ENCODE measurements at places on chromosomes 11 and 22.
A peak's percentile ranks its signal among the peaks of the same experiment; 100 is the strongest.

GRCh38 chr11:126996036-126996804 is 4.3 kb downstream of the KIRREL3 start:
- no peak for DNase-seq

- DNase-seq = peak; percentile 95
Observed at GRCh38 chr11:121722431-121723245, 269.9 kb upstream of the SORL1-AS1 start.

- DNase-seq = no peak
Observed at GRCh38 chr11:24683583-24683982, 186.7 kb downstream of the LUZP2 start.

GRCh38 chr22:42313804-42314581 is 43.5 kb upstream of the TCF20 start:
- DNase-seq = peak; percentile 93

- DNase-seq = no peak
Observed at GRCh38 chr11:102683277-102683676, 22.3 kb downstream of the MMP27 start.

- no peak for DNase-seq
Observed at GRCh38 chr11:37442576-37442975, 844.5 kb upstream of the RAG2 start.

DNA sequence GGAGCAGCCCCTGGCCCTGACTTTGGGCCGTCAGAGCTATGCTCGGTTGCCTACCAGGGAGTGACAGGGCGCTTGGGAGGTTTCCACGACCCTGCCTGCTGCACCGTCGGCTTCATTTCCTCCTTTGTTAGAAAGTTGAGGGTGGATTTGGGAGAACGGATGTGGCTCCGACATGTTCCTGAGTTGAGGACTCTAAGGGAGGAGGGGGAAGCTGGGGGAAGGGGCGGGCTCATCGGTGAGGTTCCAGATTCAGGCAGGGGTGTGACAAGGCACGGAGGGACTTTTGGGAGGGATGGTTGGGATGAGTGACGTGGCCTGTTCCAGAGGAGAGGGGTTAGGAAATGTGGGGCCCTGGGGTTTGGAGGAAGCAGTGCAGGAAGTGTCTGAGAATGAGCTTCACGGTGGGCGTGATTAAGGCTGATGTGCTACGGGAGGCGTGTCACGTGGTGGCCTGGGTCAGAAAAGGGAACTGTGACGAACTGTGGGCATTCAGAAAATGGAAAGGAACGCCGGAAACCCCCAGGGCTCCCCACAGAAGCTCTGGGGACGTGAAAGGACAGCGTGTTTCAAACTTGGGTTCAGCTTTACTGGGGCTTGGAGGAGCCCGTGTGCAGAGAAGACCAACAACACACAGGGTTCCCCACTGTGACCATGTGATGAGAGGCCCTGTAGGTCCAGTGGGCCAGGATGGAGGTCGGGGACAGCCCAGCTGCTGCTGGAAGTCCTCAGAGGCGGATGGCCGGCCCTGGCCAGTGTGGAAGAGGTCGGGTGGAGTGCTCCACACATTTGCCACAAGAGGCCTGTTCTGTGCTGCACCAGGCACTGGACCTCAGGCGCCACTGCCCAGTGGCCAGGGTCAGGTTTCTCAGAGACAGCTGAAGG is 2.8 kb downstream of the PARVB start:
- DNase-seq = no peak

DNA sequence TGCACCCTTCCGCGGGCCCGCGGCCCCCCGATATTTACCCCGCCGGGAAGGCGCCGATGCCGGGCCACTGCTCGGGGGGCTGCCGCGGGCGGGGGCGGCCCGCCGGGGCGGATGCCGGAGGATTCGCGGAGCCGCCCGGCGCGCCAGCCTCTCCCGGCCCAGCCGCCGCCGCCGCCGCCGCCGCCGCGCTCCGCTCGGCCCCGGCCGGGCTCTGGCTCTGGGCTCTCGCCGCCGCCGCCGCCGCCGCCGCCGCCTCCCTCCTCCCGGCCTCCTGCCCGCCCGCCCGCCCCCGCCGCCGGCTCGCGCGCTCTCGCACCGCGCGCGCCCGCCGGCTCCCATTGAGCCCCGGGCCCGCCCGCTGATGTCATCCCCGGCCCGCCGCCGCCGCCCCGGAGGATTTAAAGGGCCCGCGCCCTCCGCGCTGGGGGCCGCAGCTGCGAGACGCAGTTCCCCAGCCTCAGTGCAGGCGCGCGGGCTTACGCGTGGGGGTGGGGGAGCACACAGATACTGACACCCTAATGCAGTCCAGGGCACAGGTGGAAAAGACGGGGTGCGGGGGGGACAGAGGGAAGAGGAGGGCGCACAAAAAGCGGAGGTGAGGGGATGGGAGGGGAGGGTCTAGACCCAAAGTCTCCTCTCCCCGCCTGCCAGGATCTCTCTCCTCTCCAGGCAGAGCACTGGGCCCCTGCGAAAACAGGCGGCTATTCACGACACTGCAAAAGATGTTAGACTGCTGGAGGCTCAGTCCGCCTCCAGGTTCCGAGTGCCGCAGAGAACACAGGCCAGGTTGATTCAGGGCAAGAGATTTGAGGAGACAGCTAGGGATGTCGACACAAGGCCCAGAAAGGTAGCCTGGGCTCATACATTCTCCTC is at the start of gene CSNK1E:
Gene CSNK1E, minus strand, starts transcription at position 312 of the 873 bp plus-strand sequence. CDS start 3,276 bp downstream, outside the sequence.
- DNase-seq = peak; percentile 56

DNA sequence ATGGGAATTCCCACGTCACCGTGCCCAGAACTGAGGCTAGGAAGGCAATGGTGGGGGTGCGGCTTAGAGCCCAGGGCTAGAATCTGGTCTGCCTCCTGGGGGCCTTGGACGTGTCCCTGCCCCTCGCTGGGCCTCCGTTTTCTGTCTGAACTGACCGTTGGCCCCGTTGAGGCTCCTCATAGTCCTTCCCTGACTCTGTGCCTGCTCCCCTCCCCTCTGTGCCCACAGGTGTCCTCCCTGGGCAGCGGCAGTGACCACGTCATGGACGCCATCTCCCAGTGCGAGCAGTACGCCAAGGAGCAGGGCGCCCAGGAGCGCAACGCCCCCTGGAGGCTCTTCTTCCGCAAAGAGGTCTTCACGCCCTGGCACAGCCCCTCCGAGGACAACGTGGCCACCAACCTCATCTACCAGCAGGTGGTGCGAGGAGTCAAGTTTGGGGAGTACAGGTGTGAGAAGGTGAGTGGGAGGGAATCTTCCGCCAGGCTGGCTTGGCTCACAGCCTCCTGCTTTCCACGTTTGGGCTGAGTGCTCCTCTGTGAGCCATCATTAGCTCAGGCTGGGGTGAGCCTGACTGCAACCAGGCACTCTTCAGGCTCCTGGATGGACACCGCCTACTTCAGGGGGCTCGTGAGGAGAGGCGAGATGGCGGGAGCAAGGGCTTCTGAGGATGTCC is 63.9 kb downstream of the MYO7A start:
- peak; percentile 71 for DNase-seq

DNA sequence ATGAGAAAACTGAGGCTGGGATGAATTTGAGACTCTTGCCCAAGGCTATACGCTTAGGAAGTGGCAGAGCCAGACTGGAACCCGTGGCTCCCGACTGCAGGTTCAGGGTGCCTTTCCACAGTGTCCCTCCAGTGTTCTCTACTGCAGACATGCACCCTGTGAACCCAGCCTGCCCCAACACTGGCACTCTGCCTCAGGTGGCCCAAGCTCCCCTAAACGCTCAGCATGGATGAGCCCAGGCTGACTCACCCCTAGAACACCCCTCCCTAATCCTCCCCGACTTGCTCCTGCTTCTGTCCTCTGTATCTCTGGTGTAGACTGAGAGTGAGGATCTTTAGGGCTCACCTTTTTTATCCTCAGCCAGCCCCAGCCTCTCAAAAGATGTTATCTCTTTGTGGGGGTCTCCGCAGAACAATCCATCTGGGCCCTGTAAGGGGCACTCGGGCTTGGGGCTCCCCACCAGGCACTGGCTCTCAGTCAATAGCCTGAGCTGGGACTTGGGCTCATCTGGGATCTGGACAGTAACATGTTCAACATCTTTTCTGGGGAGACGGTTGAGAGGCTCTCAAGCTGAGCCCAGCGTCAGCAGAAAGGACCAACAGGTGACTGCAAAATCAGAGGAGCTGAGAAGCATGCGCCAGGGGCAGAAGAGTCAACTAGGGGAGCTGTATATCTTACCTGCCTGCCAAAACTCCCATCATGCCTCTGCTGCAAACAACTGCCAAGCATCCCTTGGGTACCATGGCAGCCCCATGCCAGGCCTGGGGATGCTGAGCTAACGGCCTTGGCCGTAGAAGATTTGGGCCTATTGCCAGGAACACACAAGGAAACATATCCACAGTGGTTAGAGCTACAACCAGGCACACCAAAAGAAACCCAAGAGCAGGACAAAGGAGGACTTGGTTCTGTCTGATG is 176.2 kb downstream of the BUD13 start:
- DNase-seq = peak; percentile 53

GRCh38 chr22:37287550-37287951 is 5.2 kb downstream of the CYTH4 start:
- DNase-seq = no peak

DNA sequence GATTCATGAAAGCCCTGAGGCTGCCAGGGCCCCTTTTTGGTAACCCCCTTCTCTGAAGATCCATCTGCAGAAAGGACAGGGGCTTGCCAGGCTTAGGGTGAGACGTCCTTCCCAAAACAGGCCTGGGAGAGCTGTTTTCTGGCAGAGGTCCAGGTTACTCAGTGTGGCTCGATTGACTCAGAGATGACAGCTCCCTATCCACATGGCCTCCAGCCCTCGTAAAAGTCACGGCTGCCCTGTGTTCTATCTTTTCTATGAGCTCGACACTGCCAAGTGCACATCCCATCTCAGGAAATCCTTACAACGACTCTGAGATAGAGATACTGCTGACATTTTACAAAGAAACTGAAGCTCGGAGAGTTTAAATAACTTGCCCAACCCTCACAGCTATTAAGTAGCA is 20.4 kb downstream of the ADAMTS8 start:
- DNase-seq = no peak

GRCh38 chr11:26229257-26229656 is 102.7 kb upstream of the ANO3 start:
- DNase-seq = no peak

DNA sequence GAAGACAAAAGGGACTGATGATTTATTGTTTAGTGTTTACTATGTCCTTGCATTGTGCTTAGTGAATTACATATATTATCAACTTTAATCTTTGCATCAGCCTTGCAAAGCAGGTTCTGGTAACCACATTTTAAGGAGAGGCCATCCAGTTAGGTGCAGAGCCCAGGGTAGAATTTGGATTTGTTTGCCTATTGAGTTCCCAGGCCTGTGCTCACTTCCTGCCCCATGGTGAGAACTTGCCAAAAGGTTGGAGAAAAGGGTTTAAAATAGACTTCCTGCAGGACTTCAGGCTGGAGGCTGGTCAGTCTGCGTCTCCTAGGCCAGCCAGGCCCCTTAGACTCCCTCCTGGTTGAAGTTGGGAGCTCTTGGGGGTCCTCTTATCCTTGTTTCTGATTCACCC is 72.1 kb downstream of the ATXN10 start:
- DNase-seq = no peak

GRCh38 chr11:45554230-45554967 is 111.0 kb downstream of the CHST1 start:
- DNase-seq = no peak

DNA sequence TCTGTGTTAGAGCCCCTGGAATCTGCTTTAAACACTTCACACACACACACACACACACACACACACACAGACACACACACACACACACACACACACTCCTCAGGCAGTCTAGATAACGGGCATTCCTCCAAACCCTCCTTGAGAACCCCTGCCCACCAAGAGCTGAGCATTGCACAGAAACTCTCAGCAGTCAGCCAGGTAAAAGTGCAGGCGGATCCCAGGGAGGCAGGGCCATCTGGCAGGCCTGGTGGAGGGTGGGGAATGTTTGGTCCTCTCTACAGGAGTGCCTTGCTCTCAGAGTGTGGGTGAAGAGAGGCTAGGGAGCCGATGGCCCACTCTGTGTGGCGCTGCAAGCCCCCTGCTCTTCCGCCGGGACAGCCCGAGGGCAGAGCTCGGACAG is 190.2 kb downstream of the BUD13 start:
- DNase-seq = peak; percentile 37

- no peak for DNase-seq
Observed at GRCh38 chr11:57260937-57261783, 24.1 kb upstream of the APLNR start.

DNA sequence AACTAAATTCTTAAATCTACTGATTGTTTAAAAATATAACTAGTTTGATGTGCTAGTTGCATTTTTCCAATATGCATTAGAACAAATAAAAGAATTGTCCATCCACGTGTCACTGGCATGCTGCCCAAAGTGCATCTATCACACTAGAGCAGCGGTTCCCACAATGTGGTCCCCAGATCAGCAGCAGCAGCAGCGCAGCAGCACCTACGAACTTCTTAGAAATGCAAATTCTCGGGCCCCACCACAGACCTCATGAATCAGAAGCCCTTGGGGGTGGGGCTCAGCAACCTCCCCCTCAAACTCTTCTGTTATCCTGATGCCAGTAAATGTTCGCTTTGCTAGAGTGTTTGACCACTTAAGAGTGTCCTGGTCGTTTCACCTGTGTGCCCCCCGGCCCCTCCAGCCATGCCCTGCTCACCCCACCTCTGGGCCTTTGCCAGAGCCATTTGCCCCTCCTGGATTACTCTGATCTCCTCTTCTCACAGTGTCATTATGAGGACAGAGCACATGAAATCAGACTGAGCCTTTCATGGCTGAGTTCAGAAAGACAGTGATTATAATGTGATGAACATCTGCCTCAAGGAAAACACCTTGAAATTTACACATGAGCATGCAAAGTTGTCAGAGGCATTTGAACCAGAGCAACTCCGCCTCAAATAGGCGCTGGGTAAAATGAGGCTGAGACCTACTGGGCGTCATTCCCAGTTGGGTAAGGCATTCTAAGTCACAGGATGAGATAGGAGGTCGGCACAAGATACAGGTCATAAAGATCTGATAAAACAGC is 12.6 kb upstream of the VSIG10L2 start:
- DNase-seq = no peak

DNA sequence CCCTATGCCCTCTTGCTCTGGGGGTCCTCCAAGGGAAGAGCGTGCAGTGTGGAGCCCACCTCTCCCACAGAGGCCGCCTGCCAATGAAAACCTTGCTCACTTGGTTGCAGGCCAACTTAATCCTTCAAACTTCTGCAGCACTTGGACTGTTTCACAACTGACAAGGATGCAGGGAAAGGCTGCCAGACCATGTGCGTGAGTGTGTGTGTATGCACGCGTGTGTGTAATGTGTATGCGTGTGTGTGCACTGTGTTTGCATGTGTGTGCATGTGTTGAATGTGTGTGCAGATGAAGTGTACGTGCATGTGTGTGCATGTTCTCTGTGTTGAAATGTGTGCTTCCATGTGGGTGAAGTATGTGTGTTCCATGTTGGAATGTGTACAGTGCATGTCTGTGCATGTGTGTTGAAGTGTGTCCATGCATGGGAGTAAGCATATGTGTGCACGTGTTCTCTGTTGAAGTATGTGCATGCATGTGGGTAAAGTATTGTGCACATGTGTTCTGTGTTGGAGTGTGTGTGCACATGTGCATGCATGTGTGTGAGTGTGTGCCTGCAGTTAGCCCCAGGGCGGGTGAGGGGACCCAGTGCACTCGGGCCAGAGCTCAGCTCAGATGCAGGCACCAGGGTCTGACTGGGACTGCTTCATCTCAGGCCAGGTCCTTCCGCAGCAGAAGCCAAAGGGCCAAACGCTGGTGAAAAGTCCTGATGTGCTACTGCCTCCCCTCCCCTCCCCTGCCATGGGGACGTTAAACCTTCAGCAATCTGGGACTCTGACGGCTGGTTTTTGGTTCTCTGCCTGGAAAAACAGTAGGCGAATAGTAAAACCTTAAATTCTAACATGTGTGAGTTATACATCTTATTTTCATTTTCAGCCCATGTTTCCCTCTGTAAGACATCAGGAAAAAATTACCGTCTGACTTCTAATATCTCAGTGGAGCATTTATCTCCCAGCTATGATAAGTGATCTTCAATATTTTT is 72.0 kb downstream of the FLI1 start:
- DNase-seq = no peak

GRCh38 chr11:1674173-1675131 is 22.5 kb upstream of the KRTAP5-6 start:
- DNase-seq = no peak

Measured in COR-L47 (cell line).